ENCODE measurements at places on chromosomes 16 and 17.

- DNase-seq = no peak
Observed at GRCh38 chr17:4038076-4038475, 73.8 kb upstream of the ATP2A3 start.

DNA sequence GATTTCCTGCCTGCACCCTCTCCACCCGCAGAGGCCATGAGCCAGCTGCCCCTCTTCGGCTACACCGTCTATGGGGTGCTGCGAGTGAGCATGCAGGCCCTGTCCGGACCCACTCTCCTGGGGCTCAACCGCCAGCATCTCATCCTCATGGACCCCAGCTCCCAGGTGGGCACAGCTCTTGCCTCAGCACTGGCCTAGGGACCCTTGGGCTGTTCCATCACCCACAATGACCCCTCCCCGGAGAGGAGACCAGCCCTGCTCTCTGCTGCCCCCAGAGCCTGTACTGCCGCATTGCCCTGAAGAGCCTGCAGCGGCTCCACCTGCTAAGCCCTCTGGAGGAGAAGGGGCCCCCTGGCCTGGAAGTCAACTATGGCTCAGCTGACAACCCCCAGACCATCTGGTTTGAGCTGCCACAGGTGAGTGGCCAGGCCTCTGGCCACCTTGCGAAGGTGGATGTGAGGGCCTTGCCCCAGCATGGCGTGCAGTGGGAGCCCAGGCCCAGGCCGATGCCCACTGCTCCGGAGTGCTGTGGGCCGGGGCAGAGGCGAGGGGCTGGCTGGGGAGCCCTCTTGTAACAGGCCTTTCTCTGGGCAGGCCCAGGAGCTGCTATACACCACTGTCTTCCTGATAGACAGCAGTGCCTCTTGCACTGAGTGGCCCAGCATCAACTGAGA is 7.3 kb upstream of the SMIM5 start:
- DNase-seq = no peak

DNA sequence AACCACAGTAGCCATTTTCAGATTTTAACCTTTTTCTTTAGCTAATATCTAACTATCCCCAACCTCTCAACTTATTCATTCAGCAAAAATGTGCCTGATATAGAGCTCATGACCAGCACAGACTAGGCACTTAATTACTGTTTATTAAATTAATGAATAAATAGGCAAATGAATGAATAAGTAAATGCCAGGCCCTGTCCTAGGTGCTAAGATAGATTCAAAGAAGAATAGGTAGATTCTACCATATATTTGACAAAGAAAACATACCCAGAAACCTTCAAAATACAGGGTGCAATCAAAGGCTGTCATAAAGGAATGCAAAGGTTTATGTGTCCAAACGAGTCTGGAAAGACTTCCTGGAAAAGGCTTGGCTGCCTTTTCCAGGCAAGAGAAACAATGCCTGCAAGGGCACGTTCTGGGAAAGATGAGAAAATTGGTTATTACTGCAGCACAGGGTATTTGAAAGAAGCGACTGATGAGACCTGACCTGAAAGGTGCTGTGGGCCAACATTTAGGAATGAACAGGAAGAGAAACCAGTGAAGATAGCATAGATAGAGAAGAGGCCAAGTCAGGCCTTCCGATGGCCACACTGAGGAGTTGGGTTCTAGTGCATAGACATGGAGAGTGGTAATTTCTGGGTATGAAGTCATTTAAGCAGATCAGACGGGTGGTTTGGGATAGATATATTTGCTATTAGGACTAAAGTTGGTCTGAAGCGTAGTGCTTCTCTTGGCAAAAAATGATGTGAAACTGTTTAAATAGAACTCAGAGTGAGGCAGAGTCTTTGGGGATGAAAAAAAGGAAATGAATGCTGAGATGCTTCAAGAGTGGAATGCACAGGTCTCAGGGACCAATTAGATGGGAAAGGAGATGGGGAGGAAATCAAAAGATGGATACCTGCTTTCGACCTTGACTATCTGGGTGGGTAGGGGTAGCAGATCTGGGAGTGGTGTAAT is 11.4 kb upstream of the CCL2 start:
- DNase-seq = no peak

DNA sequence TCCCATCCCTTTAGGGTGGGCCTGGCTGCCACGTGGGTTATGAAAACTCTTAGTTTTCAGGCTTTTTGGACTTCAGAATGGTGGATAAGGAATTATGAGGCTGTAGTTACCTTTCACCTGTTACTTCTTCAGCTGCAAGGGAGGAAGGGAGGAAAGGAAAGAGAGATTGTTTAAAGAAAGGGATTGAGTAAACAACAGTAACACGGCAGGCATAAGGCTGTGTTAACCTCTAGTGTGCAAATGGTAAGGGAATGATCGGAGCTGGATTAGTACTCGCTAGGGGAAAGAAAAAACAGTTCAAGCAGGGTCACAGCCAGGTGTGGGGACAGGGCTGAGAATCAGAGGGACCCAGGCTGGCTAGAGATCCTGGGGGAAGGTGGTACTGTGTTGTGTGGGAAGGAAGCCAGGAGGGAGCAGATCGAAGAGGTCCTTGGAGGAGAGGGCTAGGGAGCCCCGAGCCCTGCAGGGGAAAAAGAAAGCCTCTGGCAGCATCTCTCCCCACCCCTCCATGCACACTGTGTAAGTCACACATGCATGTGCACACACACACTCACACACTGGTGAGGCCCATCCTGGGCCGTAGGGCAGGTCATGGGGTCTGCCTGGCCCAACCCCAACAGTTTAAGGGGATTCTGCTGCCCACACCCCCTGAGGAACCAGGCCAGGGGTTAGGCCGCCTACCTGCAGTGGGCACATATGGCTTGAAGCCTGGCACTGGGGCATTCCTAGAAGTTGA is 49.7 kb downstream of the SNX20 start:
- no peak for DNase-seq

DNA sequence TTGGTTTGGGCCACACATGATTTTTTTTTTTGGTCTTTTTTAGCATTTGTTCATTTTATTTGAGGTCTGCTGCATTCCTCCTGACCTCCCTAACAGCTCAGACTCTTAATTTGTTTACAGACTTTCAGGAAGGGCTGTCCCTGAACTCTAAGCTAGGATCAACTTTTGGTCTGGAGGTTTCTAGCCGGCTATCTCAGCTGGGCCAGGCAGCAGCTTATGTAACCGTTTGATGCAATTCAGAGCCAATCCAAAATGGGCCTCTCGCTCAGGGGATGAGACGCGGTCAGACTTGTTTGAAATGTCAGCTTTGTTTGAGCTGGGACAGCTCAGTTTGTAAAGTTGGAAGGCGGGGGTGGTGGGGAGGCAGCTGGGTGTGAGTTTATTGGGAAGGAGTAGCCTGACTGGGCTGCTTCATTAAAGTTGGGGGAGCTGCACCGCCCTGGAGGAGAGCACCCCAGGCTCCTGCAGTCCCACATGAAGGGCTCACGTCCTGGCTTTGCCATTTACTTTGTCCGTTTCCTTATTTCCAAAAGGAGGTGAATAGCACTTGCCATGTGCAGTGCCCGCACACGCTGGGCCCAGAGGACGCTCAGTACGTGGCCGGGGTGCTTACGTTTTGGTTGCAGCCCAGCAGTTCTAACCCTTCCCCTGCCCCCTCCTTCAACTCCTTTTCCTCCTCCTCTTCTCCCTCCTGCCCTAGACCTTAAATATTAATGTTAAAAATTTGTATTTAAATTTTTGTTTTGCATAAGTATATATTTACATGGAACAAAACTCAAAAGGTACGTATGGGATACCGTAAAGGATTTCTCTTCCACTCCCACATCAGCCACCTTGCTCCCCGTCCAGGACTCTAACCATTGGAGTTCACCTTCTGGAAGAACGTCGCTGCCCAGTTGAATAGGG is 121.2 kb downstream of the SNX29 start:
- DNase-seq = no peak

DNA sequence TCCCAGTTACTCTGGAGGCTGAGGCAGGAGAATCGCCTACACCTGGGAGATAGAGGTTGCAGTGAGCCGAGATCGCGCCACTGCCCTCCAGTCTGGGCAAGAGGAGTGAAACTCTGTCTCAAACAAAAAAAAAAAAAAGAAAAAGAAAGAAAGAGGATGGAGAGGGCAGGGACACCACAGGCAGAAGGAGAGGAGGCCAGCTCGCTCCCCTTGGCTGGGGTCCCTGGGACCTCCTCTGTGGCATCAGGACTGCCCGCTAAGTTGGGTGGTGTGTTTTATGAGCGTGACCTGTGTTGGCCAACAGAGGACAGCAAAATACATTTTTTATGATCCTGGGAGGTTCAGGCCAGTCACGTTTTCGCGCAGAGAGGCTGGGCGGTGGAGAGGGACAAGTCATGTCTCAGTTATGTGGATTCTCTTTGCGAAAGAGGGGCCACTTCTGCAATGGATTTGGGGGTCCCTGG is 229.6 kb downstream of the MRTFB start:
- DNase-seq = peak; percentile 52

DNA sequence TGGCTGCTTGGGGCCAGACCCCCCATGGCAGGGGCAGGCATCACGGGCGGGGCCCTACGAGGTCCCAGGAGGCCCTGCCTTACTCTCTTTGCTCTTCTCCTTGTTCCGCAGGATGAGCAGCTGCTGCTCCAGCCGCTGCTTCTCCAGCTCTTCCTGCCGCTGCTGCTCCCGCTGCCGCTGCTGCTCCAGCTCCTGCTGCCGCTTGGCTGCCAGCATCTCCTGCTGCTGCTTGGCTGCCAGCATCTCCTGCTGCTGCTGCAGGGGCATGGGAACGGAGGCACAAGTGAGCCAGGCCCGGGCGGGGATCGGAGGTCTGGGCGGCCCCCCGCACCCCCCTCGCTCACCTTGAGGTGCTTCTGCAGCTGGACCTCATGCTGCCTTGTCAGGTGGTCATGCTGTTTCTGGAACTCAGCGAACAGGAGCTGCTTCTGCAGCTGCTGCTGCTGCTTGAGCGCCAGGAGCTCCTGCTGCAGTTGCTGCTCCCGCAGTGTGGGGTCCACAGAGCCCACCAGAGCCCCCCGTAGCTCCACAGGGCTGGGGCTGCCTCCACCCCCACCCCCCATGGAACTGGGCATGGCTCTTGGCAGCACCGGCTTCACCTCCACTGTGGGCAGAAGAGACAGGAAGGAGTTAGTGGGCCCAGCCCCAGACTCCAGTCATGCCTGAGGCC is 22.8 kb downstream of the G6PC3 start:
- no peak for DNase-seq

DNA sequence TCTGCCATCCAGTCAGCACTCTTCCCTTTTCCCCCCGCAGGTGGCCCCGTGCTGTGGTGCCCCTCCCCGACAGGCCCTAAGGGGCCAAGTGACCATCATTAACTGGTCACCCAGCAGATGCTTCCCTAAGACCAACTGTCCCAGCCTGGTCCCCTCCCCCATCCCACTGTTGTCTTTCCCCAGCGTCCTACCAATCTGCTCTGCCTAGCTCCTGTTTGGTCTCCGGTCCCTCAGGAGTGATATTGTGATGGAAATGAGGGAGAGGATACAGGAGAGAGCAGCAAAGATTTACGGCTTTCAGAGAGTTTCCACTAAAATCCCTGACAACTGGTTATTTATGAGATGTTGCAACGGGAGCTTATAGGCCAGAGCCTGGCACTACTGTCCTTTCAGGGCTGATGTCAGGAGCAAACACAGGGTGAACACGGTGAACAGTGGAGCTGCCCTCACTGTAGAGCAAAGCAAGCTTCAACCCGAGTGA is 1.4 kb upstream of the TTLL6 start:
- DNase-seq = no peak

DNA sequence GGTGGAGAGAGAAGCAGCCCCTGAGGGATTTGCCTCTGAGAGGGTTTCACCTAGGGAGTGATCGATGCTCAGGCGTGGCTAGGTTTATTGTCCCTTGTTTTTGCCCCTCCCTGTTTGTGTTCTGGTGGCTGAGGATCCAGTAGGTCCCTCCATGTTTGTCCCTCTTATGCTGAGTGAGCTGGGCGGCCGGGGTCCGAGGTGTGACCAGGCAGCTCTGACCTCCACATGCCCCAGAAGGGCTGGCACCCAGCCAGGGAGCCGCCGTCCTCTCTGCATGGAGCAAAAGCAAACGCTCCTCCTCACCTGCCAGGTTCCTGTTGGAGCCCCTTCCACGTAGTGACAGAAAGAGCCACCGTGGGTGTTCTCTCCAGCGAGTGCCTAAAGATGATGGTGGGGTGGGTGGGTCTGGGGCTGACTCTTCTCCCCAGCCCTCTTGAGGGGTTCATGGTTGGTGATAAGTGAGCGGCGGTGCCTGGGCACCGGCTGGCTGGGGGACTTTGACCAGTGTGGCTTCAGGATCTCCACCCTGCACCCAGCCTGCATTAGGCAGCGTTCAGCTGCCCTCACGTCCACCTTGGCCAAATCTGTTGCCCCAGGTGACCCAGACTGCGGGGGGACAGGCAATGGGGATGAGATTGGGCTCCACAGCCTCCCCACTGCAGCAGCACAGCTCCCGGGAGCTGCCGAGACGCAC is 14.1 kb upstream of the NUDT16L1 start:
- DNase-seq = no peak

- no peak for DNase-seq
Observed at GRCh38 chr17:38719943-38720641, 10.0 kb upstream of the CISD3 start.

- no peak for DNase-seq
Observed at GRCh38 chr16:83968306-83968851, 335 bp downstream of the NECAB2 start.

GRCh38 chr17:48378708-48379392 is 51.2 kb downstream of the SKAP1 start:
- no peak for DNase-seq

GRCh38 chr16:82651921-82652601 is 25.3 kb downstream of the CDH13 start:
- DNase-seq = no peak

- no peak for DNase-seq
Observed at GRCh38 chr17:18921912-18922451, 30.0 kb upstream of the SLC5A10 start.

DNA sequence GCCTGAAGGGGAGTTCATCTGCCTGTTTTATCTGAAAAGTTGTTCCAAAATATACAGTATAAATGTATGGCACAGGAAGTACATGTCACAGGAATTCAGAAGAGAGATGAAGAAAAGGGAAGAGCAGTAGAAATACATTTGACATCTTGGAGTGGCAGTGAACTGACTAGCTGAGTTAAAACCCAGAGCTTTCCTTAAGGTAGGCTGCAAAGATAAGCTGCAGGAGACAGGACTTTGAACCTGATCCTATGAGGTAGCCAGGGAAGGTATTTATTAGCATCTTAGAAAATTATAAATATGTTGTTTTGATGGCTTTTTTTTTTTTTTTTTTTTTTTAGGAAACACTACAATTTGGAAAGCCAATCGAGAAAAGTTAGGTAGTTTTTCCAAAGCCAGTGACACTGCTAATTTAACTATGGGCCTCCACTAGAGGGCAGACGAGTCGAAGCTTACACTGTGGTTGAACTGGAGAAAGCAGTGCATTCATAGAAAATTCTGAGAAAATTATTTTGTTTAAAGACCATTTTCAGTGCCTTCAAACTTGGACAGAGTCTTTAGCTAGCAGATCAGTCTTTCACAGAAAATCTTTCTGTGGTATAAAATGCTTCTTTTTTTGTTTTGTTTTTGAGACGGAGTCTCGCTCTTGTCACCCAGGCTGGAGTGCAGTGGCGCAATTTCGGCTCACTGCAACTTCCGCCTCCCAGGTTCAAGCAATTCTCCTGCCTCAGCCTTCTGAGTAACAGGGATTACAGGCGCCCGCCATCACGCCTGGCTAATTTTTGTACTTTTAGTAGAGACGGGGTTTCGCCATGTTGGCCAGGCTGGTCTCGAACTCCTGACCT is 122.3 kb downstream of the SSH2 start:
- DNase-seq = peak; percentile 6

Measured in NCI-H2029 (cell line).